ENCODE measurements at places on chromosomes 1 and 21. TPM values are rescaled to one million over a fixed set of nuclear protein-coding genes. Genes with fewer than 3 reads are reported as not detected.

The LCE2C gene
- total RNA-seq, result not detected

The OR2L3 gene
- total RNA-seq, result not detected

The GPR52 gene
- 0.21 TPM for total RNA-seq

The HPDL gene
- total RNA-seq, result 8.5 TPM

The ANKRD65 gene
- 24.3 TPM for total RNA-seq

The NPHS2 gene
- total RNA-seq, result not detected

The LRRC40 gene
- total RNA-seq, result 18.3 TPM

The L1TD1 gene
- 1.1 TPM for total RNA-seq

The FMO4 gene
- total RNA-seq, result 2.0 TPM

The KRTAP20-2 gene
- total RNA-seq, result not detected

The ELAVL4 gene
- not detected for total RNA-seq

The LAD1 gene
- 244 TPM for total RNA-seq

The LCA5L gene
- total RNA-seq, result 0.42 TPM

The MIXL1 gene
- total RNA-seq, result not detected

The C1orf185 gene
- not detected for total RNA-seq

The OR14I1 gene
- total RNA-seq, result not detected

The ARMH1 gene
- total RNA-seq, result not detected

The AGL gene
- total RNA-seq, result 7.0 TPM

The CD1C gene
- not detected for total RNA-seq

The METTL25B gene
- 17.6 TPM for total RNA-seq

The CA6 gene
- total RNA-seq, result not detected

The SH2D2A gene
- 2.5 TPM for total RNA-seq

The OR2T33 gene
- not detected for total RNA-seq

The HJV gene
- total RNA-seq, result not detected

The LCE1F gene
- total RNA-seq, result not detected

The GPR37L1 gene
- 0.07 TPM for total RNA-seq

The KCNK2 gene
- not detected for total RNA-seq

The WDR64 gene
- total RNA-seq, result not detected

The NHLH1 gene
- not detected for total RNA-seq

The ERVH48-1 gene
- total RNA-seq, result not detected

The PODN gene
- total RNA-seq, result not detected

The GPR61 gene
- not detected for total RNA-seq

The SPATA6 gene
- 0.65 TPM for total RNA-seq

The HAO2 gene
- not detected for total RNA-seq

The GBP4 gene
- total RNA-seq, result 0.07 TPM

The PTCH2 gene
- total RNA-seq, result not detected

Data from airway epithelial cell (primary cell).